Caudate nucleus (tissue), 63 donors: ENCODE measurements at places on chromosomes 12 and 14.

DNA sequence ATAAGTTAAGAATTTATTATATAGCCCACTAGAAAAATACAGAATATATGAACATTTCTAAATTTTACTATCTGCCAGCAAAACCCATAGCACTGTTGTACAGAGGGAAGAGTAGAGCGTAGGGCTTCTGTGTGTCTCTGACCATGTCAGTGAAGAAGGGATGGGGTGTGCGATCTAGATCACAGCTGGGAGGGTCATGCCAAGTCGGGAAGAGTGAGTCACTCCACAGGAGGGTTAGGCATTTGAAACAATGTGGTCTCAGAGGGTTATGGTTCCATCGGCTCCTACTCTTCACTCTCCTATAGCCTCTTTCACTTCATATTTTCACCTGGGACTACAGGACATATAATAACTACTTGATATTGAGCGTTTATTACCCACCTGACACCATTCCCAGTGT, 185.1 kb upstream of the DDHD1 start:
- DNase-seq = no peak

GRCh38 chr14:72576258-72576657, 317.6 kb downstream of the DPF3 start:
- no peak for DNase-seq

- DNase-seq = no peak
Measured at GRCh38 chr12:123363390-123363739, 1.3 kb downstream of the SBNO1 start.

DNA sequence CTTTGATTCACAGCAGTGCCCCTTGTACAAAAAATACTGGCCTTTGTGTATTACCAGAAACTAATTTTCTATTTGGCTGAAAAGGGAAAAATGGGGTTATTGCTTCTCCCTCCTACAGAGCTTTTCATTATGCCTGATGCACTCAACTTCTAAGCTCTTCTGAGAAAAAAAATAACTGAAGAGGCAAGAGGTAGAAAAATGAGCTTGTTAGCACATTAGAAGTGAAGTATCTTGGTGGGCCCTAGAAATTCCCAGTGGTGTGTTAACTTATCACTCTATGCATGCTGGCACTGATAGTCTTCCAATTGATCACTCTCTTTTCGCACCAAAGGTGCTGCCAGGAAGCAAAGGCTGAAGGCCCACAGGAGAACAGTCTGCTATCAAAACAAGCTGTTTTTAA, 17.1 kb downstream of the INSM2 start:
- DNase-seq = no peak
